IPS DF 6.9 (cell line): ENCODE measurements at places on chromosomes 4 and X.
A peak's percentile ranks its signal among the peaks of the same experiment; 100 is the strongest.

DNA sequence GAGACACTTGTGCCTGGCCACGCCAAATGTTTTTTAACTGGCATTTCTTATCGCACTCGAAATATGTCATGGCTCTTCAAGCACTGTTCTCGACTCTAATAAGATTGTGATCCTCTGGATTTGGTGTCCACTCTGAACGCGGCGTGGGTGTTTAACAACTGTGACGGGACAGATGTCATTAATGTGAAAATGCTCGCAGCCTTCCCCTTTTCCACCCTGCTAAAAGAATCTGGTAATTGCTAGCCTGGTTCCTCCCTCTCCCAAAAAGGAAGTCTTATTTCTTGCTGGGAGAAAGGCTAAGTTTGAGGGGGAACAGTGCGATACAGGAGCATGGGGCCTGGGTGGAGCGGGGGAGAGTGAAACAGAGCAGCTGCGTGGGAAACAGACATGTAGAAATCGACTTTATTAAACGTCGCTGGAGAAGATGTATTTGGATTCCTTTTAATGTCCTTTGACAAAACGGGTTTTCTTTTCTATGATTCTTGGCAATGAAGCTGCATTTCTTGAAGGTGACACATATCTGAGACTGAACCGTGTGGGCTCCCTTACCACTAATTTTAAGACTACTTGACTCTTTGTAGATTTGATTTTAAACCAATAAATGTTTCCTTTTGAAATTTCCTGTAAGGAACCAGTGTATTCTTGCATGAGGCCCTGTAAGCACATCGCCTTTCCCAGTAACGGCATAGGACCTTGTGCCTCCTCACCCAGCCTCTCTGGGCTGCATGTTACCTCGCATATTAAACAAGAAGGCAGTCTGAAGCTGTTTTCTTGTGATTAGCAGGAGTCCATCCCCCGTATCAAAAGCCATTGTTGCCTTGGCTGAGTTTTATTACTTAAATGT is 17.8 kb downstream of the TBC1D1 start:
- H3K27ac ChIP-seq, result no peak overlapping the region
- no peak overlapping the region for H3K4me3 ChIP-seq
- H3K27me3 ChIP-seq, result no peaks in the 10 kb centered on the region
- peaks cover 1% of the 10 kb centered on the region; the same call in 1 of the 2 replicates for H3K4me1 ChIP-seq
- H3K36me3 ChIP-seq, result no peaks in the 10 kb centered on the region

- no peaks in the 10 kb centered on the region for H3K4me1 ChIP-seq
- no peaks in the 10 kb centered on the region for H3K36me3 ChIP-seq
- DNase-seq, result no peak
- H3K4me3 ChIP-seq, result no peak overlapping the region
These were observed 63.8 kb upstream of the GATB start for GRCh38 chr4:151824656-151825055.

DNA sequence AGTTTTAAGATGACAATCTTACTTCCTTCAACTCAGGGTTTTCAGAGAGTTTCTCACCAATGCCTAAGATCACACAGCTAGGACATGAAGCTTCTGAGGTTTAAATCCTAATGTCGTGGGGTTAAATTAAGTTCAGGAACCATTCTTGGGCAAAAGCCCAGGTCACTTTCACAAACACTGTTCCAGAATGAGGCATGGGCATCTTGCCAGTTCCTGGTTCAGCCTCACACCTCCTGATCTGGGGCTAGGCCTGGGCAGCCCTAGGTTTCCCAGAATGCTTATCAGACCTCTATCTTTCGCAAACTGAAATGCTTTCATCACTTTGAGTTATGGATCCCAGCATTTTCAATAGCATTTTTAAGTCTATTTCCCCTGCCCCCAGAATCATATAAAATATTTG is 224.8 kb upstream of the EDA2R start:
- no peaks in the 10 kb centered on the region for H3K27me3 ChIP-seq
- no peaks in the 10 kb centered on the region for H3K4me1 ChIP-seq

GRCh38 chrX:84047339-84047738 is 140.7 kb downstream of the RPS6KA6 start:
- no peaks in the 10 kb centered on the region for H3K4me1 ChIP-seq
- no peak overlapping the region for H3K4me3 ChIP-seq
- H3K36me3 ChIP-seq, result no peaks in the 10 kb centered on the region

GRCh38 chrX:153494541-153495361 is at the start of gene BGN:
TSS of gene BGN (plus strand) at chrX:153494980. CDS start at chrX:153504632, 9,652 bp downstream.
- H3K27me3 ChIP-seq, result no peaks in the 10 kb centered on the region
- H3K4me3 ChIP-seq, result peak within 1 kb of the TSS; percentile 24; the same call in 1 of the 2 replicates
- H3K4me1 ChIP-seq, result no peaks in the 10 kb centered on the region

- H3K36me3 ChIP-seq, result no peaks in the 10 kb centered on the region
- no peaks in the 10 kb centered on the region for H3K4me1 ChIP-seq
These were observed at the start of gene FMR1NB for GRCh38 chrX:147981038-147981752. TSS of gene FMR1NB (plus strand) at chrX:147981337. CDS start at chrX:147981403, 66 bp downstream.

DNA sequence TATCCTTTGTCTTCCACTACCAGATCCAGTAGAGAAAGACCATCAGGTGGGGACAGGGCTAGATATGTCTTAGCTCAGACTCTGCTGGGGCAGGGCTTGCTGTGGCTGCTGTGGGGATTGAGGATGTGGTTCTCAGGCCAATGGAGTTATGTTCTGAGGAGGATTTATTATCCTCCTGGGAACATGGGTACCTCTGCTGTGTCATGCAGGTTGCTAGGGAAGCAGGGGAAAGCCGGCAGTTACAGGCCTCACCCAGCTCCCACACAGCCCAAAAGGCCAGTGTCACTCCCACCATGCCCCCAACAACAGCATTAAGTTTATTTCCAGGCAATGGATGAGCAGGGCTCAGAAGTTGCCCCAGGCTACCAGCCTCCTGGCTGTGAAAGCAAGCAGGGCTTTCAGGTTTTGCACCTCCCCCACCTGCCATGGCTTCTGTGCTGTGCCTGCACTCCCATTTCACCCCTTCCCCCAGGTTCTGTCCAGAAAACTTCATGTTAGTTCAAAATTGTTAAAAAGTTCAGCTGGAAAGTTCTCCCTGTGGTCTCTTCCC is 879.9 kb downstream of the ARAP2 start:
- H3K27ac ChIP-seq, result no peak overlapping the region
- DNase-seq, result no peak
- H3K27me3 ChIP-seq, result no peaks in the 10 kb centered on the region
- H3K4me1 ChIP-seq, result peaks cover 1% of the 10 kb centered on the region; the same call in 1 of the 2 replicates
- no peak overlapping the region for H3K4me3 ChIP-seq

DNA sequence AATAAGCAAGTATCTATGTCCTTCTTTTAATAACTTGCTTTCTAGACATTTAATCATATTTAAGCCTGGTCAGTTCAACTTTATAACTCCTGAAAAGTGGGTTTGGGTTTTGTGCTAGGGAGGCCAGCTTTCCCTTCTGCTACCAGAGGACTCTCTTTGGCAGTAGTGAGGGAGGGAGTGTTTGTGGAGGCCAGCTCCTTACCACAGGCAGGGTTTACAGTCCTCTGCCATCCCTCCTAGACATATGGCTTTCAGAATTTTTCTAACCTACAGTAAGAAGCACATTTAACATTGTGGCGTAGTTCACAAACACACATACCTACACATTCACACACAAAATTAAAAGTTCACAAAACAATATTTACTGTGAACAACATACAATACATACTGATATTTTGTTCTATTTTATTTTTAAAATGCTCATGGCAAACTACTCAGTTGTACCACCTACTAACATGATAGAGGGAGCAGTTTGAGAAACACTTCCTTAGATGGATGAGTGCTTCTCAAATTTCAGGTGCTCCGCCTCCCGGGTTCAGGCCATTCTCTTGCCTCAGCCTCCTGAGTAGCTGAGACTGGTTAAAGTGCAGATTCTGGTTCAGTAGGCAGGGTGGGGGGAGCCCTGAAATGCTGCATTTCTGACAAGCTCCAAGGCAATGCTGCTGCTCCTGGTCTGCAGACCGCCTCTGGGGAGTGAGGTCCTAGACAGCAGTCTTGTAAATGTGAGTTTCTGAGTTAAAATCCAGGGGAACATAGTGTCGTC is 86.7 kb downstream of the PTTG2 start:
- no peaks in the 10 kb centered on the region; the same call in 1 of the 2 replicates for H3K4me1 ChIP-seq
- H3K27me3 ChIP-seq, result no peaks in the 10 kb centered on the region
- no peak overlapping the region for H3K27ac ChIP-seq

GRCh38 chr4:106340774-106341173 is 24.4 kb downstream of the AIMP1 start:
- no peaks in the 10 kb centered on the region; the same call in 1 of the 2 replicates for H3K4me1 ChIP-seq
- H3K36me3 ChIP-seq, result peaks cover 4% of the 10 kb centered on the region; the same call in 1 of the 2 replicates
- no peaks in the 10 kb centered on the region for H3K27me3 ChIP-seq
- H3K4me3 ChIP-seq, result no peak overlapping the region
- no peak for DNase-seq
- no peak overlapping the region for H3K27ac ChIP-seq

- no peak overlapping the region for H3K4me3 ChIP-seq
- H3K27ac ChIP-seq, result no peak overlapping the region
- H3K4me1 ChIP-seq, result no peaks in the 10 kb centered on the region
- H3K27me3 ChIP-seq, result no peaks in the 10 kb centered on the region
- no peak for DNase-seq
These were observed 761.0 kb downstream of the IL1RAPL1 start for GRCh38 chrX:29348288-29348687.

GRCh38 chr4:167415461-167415860 is 181.2 kb upstream of the SPOCK3 start:
- no peak for DNase-seq
- H3K4me1 ChIP-seq, result no peaks in the 10 kb centered on the region
- no peaks in the 10 kb centered on the region for H3K36me3 ChIP-seq
- H3K27ac ChIP-seq, result no peak overlapping the region
- H3K4me3 ChIP-seq, result no peak overlapping the region
- no peaks in the 10 kb centered on the region for H3K27me3 ChIP-seq

GRCh38 chr4:75723163-75724065 is 963 bp upstream of the USO1 start:
- H3K27me3 ChIP-seq, result no peaks in the 10 kb centered on the region
- DNase-seq, result no peak
- peak overlapping the region; percentile 71; the same call in 1 of the 2 replicates for H3K4me3 ChIP-seq
- H3K27ac ChIP-seq, result no peak overlapping the region
- H3K36me3 ChIP-seq, result no peaks in the 10 kb centered on the region

DNA sequence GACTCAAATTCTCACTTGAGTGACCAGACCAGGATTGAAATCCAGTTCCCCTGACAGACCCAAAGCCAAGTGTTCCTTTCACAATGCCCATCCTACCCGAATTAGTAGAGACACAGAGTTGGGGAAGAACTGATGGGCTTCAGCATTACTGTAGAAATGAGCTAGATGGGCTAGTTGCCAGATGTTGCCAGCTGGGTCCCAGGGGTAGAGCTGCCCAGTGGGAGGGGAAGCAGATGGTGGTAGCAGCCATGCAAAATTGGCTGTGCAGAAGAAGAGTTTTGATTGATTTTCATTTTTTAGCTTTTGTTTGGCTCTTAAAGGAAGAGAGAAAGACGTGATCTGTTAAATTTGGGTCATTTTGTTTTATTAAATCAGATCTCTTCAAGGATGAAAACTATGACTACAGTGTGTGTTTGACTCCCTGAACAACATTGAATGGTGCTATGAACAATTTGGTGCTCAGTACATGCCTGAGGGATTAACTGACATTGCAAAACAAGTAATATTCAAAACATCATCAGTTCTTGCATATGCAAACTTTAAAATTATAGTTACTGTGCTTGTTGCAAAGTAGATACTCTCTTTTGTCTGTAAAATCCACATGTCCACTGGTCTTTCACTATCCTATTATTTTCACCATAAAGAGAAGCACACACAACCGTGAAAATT is 86.0 kb downstream of the PARM1 start:
- no peaks in the 10 kb centered on the region for H3K27me3 ChIP-seq
- H3K4me3 ChIP-seq, result no peak overlapping the region
- no peaks in the 10 kb centered on the region for H3K36me3 ChIP-seq

DNA sequence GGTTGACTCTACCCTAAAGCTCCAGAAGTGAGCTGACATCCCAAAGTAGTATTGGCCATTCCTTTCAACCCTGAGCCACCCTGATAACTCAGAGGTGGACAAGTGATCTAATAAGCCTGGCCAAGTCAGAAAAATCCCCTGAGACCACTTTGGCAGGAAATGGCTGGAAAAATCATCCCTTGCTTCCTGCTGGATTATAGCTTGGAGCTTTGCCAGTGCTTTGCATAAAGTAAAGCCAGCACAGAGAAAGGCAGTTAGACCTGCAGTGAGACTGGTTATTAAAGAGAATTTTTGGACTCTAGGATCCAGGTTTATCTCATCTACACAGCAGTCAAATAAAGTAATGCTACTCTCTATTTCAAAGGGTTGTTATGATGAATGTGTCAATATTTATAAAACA is 6.4 kb downstream of the CXCL3 start:
- no peak overlapping the region for H3K27ac ChIP-seq
- no peaks in the 10 kb centered on the region for H3K27me3 ChIP-seq
- H3K4me1 ChIP-seq, result no peaks in the 10 kb centered on the region
- no peak overlapping the region for H3K4me3 ChIP-seq
- DNase-seq, result no peak

GRCh38 chr4:6891436-6892170 is 18.0 kb upstream of the TBC1D14 start:
- H3K27me3 ChIP-seq, result no peaks in the 10 kb centered on the region
- DNase-seq, result no peak
- no peaks in the 10 kb centered on the region for H3K36me3 ChIP-seq
- no peak overlapping the region for H3K4me3 ChIP-seq

GRCh38 chr4:147769386-147769785 is 37.5 kb downstream of the ARHGAP10 start:
- H3K36me3 ChIP-seq, result no peaks in the 10 kb centered on the region
- DNase-seq, result no peak
- no peaks in the 10 kb centered on the region for H3K27me3 ChIP-seq
- no peak overlapping the region for H3K4me3 ChIP-seq

GRCh38 chrX:39059866-39060265 is 258.6 kb downstream of the MID1IP1 start:
- H3K4me1 ChIP-seq, result peaks cover 1% of the 10 kb centered on the region; the same call in 1 of the 2 replicates
- H3K36me3 ChIP-seq, result no peaks in the 10 kb centered on the region
- no peak overlapping the region for H3K27ac ChIP-seq
- no peak for DNase-seq
- H3K27me3 ChIP-seq, result no peaks in the 10 kb centered on the region

GRCh38 chrX:139120760-139121159 is 409.2 kb upstream of the FGF13 start:
- H3K27me3 ChIP-seq, result no peaks in the 10 kb centered on the region
- no peak overlapping the region for H3K4me3 ChIP-seq
- no peaks in the 10 kb centered on the region for H3K36me3 ChIP-seq

GRCh38 chr4:36320117-36320896 is 38.9 kb downstream of the DTHD1 start:
- DNase-seq, result no peak
- H3K27me3 ChIP-seq, result no peaks in the 10 kb centered on the region
- no peaks in the 10 kb centered on the region for H3K36me3 ChIP-seq
- no peak overlapping the region for H3K27ac ChIP-seq
- H3K4me3 ChIP-seq, result no peak overlapping the region

- no peaks in the 10 kb centered on the region for H3K36me3 ChIP-seq
- H3K4me3 ChIP-seq, result no peak overlapping the region
- H3K27me3 ChIP-seq, result no peaks in the 10 kb centered on the region
- H3K27ac ChIP-seq, result no peak overlapping the region
These were observed 16.4 kb upstream of the EIF4E start for GRCh38 chr4:98945297-98945850.

DNA sequence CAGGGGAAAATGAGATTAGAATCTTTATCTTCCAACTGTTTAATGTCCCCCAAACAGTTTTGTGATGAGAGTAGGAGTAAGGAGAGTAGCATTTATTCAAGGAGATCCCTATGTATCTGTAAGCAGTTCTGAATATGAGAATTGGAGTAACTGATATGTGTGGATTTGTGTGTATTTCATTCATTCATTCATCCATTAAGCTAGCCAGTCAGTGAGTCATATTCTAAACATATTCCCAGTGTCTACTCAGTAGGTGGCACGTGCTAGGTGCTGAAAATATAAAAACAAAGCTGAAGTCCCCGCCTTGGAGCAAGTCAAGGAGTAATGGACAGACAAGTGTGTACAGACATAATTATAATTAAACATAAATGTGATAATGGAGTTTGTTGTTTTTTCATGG is 12.4 kb upstream of the STX18 start:
- peaks cover 3% of the 10 kb centered on the region; the same call in 1 of the 2 replicates for H3K36me3 ChIP-seq
- DNase-seq, result no peak
- H3K4me3 ChIP-seq, result no peak overlapping the region
- H3K4me1 ChIP-seq, result peaks cover 2% of the 10 kb centered on the region; the same call in 1 of the 2 replicates
- H3K27ac ChIP-seq, result no peak overlapping the region
